ENCODE measurements at places on chromosomes 1 and 21. TPM values are rescaled to one million over a fixed set of nuclear protein-coding genes. Genes with fewer than 3 reads are reported as not detected.

Gene PTPRU
- total RNA-seq = 15.8 TPM

Gene SLC25A34
- total RNA-seq = 0.52 TPM

Gene TTF2
- 5.2 TPM for total RNA-seq

Gene CSF1
- total RNA-seq = 38.9 TPM

Gene TIE1
- total RNA-seq = 0.79 TPM

Gene CADM3
- not detected for total RNA-seq

Gene CLCNKB
- 0.17 TPM for total RNA-seq

Gene CFHR5
- total RNA-seq = not detected

Data from bronchial smooth muscle cell (primary cell).